Activated gamma-delta T cell treated with anti-CD3 and anti-CD28 coated beads, Interleukin-2, amount 50 U/mL, for 16 hours (primary cell): ENCODE measurements at places on chromosomes 3 and 15.

GRCh38 chr3:20141316-20141715, 44.7 kb downstream of the SGO1 start:
- DNase-seq: no peak

DNA sequence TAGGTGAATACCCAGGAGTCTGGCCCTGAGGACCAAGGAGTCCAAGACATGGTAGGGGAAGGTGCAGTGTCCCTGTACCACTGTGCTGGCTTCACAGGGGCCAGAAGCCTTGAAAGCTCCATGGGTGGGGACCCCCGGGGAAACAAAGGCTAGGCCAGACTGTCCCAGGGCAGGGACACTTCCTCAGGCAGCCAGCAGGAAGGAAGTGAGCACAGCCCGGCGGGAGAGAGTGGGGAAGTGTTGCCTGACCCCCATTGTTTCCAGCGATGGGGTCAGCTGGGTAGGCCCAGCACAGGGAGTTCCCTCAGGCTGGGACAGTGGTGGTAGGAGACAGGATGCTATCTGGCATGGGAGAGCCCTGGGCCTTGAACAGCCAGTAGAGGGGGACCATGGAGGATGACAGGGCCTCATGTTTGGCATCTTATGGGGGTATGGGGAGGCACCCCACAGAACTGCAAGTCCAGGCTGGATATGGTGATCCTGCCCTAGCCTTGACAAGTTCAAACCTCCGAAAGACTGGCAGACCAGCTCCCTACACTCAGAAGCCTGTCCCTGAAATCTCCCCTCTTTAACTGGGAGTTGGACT, 1.2 kb upstream of the HYAL2 start:
- no peak for DNase-seq

GRCh38 chr3:56459719-56460118, 8.5 kb downstream of the ERC2 start:
- no peak for DNase-seq

- no peak for DNase-seq
Measured at GRCh38 chr3:170614214-170614966, 28.5 kb upstream of the SLC7A14 start.

- DNase-seq: no peak
Measured at GRCh38 chr3:115725800-115726199, 102.5 kb downstream of the GAP43 start.
